ENCODE measurements at places on chromosomes 11 and 22.
A peak's percentile ranks its signal among the peaks of the same experiment; 100 is the strongest.

DNA sequence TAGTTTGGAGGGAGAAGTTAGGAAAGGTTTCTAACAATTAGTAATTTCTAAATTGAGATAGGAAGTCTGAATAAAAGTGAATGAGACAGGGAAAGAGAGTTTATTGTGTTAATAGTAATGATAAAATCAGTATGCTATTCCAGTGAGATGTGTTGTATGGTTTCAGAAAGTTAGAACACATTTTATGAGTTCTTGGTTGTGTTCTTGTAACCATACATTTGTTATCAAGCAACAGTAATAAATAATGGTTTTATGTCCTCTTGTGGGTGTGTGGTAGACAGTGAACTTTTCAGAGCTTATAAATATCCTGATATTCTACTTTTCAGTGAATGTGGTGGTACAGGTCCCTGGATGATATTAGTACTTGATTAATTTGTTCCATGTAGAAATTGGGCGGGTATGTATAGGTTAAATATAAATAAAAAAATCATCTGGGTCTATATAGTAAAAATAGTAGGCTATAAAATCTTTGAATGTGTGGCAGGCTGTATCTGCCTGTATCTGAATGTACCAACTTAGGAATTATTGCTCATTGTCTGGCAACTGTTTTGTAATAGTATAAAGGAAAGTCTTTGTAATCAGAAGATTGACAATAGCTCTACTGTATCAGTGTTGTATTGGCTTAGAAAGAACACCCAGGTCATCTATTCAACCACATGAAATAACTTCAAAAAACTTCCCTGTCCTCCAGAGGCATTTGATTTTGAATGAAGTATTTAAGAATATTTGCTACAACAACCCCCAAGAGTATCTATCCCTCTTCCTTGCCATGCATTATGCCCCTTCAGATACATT is 54.8 kb downstream of the UVRAG start:
- DNase-seq, result no peak

DNA sequence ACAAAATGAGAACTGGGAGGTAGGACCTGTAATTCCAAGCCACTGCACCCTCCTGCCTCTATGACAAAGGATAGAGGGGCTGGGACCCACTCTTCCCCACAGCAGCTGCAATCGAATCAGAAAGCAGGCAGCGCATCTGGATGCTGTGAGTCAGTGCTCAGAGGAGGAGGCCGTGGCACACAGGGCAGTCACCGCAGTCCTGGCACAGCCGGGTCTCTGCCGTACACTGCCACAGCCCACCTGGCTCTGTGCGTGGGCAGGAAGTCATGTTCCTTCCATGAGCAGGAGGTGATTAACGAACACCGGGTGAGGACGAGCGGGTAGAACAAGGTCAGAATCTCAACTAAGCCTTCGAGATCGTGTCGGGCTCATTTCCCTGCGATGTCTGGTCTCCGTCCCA is 30.2 kb upstream of the PPFIA1 start:
- no peak for DNase-seq

DNA sequence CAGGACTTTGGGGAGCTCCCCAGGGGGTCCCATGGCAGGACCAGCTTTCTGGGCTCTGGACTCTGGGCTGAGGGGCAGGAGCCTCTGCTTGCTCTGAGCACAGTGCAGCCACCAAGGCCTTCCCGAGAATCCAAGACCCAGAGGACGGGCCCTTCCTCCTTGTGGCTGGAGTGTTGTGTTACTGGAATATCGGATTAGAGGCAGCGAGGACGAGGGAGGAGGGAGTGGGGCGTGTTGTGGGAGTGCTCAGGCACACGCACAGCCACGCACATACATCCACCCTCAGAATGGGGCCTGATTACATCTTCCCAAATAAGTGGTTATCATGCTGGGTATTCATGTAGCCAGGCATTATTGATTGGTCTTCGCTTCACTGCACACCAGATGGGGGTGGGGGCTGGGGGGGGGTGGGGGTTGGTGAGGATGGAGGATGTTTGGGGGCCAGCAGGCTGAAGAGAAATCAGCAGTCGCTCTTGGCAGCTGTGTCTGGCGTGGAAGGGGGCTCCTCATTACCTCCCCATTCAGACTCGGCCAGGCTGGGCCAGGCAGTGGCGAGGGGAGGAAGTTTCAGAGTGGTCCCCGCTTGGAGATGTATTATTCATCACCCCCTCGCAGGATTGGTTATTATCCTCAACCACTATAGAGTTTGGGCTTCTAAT is 120.9 kb downstream of the ST3GAL4 start:
- no peak for DNase-seq

DNA sequence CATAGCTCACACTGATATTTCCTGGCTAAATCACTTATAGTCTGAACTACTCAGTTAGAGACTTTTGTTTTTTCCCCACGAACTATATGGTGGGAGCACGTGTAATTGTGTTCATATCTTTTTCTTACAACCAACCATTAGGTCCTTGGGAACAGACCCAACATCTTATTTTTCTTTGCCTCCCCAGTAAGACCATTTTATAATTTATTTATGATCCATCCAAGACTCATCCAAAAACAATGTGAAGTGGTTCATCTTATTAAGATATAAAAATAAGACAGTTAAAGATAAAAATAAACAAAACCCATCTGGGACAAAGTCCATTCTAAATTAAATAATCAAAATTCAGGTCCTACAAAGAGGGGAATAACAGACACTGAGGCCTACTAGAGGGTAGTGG is 90.8 kb downstream of the FAM168A start:
- no peak for DNase-seq

DNA sequence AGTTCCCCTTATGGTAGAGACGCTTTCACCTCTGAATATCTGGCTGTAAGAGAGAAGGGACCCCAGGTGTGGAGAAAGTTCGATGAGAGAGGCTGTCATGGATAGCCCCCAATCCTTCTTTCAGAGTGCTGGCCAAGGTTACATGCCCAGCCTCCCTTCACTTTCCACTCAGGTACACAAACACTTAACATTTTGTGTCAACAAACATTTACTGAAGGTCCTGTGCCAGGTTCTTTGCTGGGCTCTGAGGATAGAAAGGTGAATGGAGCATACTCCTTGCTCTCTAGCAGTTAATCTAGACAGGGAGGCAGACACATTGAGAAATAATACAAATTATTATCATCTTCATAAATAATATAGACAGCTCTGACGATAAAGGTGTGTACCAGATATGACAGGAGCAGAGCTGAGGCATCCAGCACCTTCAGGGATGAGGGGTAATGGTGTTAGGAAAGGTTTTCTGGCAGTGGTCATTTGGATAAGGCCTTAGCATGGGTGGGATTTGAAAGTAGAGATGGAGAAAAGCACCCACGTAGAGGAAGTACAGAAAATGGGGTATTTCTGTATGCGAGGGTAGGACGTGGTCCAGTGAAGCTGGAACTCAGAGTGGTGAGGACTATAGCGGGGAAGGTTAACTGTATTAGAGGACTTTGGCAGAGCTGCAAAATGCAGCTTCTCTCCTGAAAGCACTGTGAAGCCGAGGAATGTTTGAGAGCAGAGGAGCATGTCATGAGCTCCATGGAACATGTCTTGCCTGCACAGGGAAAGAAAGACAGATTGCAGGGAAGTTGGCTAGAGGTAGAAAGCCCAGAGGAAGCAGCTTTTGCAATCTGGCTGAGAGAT is 19.6 kb downstream of the PPFIBP2 start:
- DNase-seq, result no peak

GRCh38 chr22:41062146-41062545 is 30.2 kb upstream of the EP300 start:
- no peak for DNase-seq

- no peak for DNase-seq
These were observed 20.1 kb upstream of the TMPRSS4 start for GRCh38 chr11:118056806-118057205.

DNA sequence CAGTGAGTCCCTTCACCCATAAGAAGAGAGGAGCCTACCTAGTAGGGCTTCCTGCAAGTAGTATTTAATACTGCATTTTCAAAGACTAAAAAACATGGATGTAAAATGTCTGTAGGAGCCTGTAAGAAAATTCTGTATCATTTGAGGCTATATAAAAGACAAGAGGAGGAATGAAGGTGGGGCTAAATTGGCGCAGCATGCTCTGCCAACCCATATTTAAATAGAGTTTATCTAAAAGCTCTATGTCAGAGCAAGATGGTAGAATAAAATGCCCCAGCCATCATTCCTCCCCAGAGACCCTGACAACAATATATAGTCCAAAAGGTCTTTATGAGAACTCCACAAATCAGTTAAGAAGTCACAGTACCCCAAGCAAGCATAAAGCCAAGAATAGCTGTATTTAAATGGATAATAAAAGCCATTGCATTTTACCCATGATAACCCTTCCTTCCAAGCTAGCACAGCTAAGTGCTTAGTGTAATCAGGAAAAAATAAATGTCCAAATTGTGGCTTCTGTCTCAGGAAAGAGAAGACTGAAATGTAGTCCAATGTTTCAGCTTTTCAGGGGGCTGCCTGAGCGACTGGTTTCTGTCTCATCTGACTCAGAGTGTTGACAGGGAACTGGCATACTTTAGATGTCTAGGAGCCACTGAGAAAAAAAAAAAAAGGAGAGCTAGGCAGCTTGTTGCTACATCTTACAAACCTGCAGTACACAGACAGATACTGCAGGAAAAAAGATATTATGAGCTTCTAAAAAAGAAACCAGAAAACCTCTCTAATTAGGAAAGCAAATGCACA is 258.6 kb downstream of the METTL15 start:
- DNase-seq, result peak; percentile 98

GRCh38 chr22:42511401-42511891 is 8.2 kb downstream of the RRP7A start:
- no peak for DNase-seq

DNA sequence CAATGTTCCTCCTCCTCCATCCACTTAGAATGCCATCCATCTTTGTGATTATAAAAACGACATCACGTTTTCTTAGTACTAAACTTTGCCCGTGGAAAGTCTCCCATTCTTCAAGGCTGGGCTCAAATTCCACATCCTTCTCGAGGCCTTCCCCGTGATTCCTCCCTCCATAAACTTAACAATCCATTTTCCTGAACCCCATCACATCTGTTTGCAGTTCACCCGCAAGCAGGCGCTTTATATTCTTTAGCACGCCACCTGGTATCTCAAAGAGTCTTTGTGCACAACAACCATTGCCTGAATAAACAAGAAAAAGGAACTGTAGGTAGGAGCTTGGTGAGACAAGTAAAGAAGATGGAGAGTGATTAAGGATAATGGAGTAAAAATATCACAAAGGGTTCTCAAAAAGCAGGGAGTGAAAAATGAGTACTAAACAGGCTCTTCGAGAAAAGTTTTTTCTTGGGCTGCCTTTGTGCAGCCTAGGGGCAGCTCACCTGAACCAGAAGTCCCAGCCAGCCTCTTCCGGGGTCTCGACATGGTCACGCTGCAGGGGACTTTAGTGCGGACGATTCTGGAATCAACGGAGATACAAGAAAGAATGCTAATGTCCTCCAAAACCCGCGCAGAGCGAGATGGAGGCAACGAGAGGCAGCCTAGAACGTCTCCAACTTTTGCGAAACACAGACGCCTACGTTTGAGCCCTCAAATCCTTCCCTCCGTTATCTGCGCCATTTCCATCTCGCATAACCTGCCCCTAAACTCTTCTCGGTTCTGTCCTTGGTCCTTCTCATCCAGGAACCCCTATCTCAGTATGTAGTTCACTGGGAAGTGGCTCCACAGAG is 585 bp downstream of the THYN1 start:
- peak; percentile 67 for DNase-seq

- DNase-seq, result no peak
These were observed 9.8 kb downstream of the MS4A6E start for GRCh38 chr11:60336767-60337391.

GRCh38 chr22:50600538-50600937 is at the start of gene MAPK8IP2:
MAPK8IP2 (plus strand) TSS chr22:50600793; CDS start chr22:50600819, 26 bp downstream.
- no peak for DNase-seq

DNA sequence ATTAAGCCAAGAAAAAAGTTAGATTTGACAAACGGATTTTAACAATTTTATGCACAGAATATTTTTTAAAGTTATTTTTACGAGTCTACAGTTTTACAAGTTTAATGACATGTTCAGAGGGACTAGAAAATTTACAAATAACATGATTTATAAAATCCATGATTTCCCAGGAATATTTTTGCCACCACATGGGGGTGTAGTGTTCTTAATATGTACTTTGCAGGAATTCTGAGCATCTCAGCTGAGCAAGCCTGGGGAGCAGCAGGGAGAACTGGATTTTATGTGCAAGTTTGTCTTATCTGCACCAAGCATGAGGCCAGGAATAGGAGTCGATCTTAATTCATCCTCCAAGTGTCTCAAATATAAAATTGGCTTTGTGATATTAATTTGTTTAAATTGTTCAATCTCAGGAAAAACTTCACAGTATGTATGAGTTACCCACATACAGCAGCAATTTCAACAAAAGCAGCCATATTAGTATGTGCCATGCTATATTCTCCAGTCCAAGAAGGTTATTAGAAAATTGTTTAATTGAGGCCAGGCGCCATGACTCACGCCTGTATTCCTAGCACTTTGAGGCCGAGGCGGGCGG is 826.3 kb downstream of the DLG2 start:
- DNase-seq, result no peak

GRCh38 chr22:29004647-29005371 is 56.8 kb downstream of the C22orf31 start:
- DNase-seq, result peak; percentile 34

GRCh38 chr22:22578702-22579424 is 19.8 kb upstream of the PRAME start:
- DNase-seq, result peak; percentile 62

GRCh38 chr11:123437236-123437979 is 7.3 kb downstream of the GRAMD1B start:
- DNase-seq, result no peak

DNA sequence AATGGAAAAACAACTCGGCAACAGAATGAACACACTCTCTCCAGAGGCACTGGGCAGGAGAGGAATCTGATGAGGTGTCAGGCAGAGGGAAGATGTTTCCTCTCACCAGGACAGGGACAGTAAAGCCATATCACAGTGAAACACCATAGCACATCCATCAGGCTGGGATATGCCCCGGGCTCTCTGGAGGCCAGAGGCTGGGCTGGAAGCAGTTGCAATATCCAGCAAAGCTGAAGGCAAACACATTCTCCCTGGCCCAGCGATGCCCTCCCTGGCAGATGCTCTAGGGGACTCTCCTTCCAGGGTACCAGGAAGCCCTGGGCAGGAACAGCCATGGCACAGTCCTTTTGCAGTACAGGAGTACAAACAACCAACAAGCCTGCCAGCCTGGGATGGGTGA is 11.1 kb downstream of the RSPH14 start:
- no peak for DNase-seq

All from amniotic epithelial cell (primary cell).